Iris pigment epithelial cell (primary cell): ENCODE measurements at places on chromosomes 16 and 17.

DNA sequence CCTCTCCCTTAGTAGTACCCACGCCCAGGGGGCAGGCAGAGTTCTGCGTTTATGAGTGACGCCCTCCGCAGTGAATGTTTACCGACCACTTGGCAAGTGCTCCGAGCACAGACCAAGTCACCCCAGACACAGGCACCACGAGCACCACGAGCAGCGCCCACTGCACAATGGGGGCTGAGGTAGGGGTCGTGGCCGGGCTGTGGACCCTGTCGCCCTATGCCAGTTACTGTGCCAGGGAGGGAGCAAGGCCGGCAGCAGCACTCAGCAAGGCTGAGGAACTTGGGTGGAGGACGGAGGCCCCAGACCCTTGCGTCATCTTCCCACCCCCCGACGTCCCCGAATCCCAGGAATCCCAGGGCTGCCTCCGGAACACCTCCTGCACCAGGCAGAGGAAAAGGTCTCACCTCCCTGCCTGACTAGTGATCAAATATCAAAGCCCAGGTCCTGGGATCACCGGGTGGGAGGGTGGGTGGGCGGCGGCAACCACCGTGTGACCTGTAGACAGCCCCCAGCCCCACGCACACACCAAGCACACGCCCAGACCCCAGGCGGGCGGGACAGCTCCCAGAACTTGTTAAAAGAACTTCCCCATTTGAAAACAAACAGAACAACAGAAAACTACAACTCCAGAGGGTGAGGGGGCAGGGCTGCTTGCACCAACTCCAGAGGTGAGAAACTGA is 5.4 kb downstream of the VASN start:
- DNase-seq, result no peak

GRCh38 chr16:74997042-74997491 is 1.8 kb upstream of the ZNRF1 start:
- no peak for DNase-seq

GRCh38 chr17:37429039-37429438 is 22.4 kb downstream of the TADA2A start:
- DNase-seq, result no peak

- DNase-seq, result no peak
These were observed 237.1 kb downstream of the PARN start for GRCh38 chr16:14392960-14393359.

DNA sequence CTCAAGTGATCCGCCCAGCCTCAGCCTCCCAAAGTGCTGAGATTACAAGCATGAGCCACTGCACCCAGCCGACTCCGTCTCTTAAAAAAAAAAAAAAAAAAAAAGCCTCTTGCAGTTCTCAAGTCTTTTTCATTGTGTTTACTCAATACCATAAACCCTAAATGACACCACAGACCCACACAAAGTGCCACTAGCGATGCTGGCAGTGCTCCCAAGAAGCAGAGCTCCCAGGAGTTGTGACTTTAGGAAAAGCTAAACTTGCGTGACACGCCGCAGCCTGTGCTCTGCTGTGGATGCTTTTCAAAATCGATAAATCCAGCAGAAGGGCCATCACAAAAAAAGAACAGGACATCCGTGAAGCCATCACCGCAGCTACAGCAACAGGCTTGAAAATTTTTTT is 114.7 kb downstream of the ANKRD11 start:
- DNase-seq, result no peak
